ENCODE measurements at places on chromosomes 3 and 15.

- DNase-seq = no peak
Observed at GRCh38 chr3:121075191-121075590, 167.2 kb downstream of the STXBP5L start.

DNA sequence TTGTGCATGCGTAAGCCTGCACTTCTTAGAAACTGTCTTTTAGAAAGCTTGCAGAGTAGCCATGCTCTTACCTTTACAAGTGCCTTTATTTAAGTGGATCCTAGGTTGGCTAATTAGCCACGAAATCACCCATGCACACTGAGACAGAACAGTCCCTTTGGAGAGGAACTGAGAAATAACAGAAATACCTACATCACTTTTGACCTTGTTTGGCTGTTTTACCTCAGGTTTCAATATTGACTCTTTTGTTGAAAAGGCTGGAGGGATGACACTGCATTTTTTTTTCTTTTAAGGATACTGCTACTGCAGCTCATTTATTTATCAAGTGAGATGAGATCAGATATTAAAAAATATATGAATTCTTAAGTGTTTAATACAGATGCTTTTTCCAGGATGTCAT, 155.6 kb upstream of the GOLIM4 start:
- no peak for DNase-seq

DNA sequence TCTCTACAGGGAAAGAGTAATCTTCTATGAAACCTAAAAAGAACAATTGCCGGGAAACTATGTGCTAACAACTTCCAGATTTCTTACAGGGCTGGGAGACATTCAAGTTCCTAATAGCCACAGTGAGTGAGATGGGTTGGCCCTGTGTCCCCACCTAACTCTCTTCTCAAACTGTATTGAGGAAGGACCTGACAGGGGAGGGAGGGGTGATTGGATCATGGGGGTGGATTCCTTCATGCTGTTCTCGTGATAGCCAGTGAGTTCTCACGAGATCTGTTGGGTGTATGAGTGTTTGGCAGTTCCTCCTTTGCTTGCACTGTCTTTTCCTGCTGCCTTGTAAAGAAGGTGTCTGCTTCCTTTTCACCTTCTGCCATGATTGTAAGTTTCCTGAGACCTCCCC, 958.7 kb downstream of the AGBL1 start:
- DNase-seq = no peak

DNA sequence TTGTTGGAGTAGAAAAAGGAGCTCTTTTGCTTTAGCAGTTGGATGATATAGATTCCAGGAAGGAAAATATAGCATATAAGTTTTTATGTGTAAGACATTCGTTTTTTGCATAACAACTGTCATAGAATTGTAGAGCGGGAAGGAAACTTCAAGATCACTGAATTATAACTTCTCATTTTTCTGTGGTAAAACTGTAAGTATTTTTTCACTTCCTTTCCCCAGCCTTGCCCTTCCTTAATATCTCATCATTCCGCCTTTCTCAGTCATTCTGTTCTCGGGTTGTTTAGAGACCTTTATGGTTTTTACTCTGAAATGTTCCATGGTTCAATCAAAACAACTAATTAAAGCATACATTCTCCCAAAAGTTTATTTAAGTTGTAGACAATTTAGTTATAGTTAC, 1.1 kb downstream of the EAF2 start:
- no peak for DNase-seq

- no peak for DNase-seq
Observed at GRCh38 chr3:177150970-177151627, 46.2 kb downstream of the TBL1XR1 start.

DNA sequence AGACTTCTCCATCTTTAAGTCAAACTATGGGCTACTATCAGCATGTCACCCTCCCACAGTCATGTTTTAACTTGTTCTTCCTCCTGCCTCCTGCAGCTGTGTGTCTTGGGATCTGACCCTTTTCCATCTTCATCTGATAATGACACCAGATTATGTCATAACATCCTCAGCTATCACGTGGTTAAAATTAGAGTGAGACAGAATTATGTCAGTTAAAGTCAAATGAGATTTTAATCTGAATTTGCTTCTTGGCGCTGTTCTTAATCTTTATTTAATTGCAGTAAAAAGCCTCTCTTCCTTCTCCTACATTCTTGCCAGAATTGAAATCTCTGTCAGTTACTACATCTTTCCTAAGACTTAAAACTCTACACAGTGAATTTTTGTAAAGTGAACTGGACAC, 107.2 kb downstream of the ARPP21 start:
- DNase-seq = no peak

DNA sequence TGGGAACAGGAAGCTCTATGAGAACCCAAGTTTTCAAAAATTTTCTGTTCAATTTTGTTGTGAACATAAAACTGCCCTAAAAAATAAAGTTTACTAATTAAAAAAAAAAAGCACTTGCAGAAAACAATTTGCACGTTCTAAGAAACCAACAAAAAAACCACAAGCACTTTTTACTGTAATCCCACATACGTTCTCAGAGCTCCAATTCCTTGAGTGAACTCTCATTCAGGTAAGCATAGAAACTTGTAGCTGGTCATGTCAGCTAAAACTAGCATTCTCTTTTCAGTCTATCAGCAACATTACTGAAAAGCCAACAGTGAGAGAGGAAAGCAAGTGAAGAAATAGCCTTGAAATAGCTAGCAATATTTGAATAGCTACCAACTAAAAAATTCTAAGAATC, 11.5 kb upstream of the TMF1 start:
- DNase-seq = no peak

DNA sequence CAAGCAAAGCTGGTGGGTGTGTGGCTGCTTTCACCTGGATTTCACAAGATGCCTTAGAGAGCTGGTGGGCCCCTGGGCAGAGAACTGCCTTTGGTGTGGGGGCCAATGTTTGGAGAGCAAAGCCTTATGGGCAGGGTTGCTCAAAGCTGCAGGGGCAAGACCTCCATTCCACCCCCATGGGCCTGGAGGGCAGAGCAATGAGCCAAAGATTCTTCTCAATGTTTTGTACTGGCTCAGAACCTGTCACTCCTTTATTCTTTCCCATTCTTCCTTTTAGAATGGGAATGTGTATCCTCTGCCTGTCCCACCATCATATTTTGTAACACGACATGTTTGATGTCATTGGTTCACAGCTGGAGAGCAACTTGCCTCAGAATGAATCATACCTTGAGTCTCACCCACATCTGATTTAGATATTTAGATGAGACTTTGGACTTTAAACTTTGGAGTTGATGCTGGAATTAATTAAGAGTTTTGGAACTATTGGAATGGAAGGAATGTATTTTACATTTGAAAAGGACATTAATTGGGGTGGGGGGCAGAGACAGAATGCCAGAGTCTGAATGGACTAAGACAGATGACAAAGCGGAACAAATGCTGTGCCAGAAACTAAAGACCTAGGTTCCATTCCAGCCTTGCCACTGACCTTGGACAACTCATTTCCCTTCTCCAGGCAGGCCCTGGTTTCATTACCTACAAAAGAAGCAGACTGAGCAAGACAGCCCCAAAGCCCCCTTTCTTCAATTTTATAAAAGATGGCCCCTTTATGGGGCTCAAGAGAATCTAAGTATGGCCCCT, 72.9 kb downstream of the DAPK2 start:
- DNase-seq = no peak

DNA sequence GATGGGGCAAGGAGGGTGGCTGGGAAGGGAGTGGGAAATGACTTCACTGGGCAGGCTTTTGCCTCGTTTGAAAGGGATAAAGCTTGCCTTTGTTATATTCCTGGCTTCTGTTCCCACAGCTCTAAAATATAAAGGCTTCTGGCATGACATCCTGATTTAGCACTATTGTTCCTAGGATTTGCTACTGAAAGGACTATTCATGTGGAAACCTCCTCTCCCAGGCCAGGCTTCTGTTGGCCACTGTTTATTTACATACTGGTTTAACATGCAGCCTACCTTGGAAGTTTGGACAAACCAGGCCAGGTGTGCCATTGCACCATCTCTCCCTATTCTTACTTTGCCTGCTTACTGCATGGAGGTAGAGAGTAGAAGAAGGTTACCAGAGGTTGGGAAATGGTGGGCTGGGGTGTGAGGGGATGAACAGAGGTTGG, 2.4 kb upstream of the LMCD1 start:
- no peak for DNase-seq

DNA sequence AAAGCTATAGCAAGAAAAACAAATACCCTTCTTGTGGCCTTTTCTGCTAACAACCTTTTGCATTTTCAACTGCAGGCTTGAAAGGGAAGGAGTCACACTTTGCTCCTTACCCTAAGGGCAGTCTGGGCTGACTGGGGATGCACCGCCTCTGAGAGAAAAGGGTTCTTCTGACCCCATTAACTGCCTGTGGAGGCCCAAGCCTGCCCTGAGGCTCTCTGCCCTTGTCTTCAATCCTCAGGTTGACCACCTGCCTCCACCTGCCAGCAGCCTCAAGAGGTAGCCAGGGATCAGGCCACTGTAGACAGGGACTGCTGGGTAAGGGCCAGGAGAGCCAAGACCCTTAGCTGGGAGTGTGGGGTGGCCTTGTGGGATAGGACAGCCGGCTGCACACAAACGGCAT, 93.8 kb downstream of the SQOR start:
- no peak for DNase-seq

- DNase-seq = no peak
Observed at GRCh38 chr15:80780416-80781221, 1.4 kb downstream of the CEMIP start.

DNA sequence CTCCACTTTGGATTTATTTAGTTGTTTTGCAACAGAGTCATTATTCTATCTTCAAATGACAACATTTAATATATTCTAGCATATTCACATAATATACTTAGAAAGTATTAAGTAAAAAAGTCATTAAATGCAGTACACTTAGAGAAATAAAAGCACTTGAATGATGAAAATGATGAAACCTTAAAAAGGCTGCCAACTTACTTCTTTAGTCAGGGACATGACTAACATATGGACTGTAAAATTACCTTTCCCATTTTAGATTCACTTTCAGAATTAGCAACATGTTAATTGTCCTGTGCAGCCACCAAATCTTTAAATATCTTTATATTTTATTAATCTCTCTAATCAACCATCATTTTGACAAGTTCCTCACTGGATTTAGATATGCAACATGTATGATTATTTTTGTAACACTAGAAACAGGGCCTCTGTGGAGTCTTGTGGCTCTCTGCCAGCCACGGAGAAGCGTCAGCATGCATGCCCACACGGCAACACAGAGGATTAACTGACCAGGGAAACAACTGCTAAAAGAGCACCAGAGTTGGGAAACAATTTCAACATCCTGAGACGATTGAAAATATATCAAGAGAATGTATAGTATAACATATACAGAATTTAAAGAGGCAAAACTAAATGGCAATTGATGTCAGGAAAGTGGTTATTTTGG, 95.7 kb downstream of the ANO10 start:
- no peak for DNase-seq

DNA sequence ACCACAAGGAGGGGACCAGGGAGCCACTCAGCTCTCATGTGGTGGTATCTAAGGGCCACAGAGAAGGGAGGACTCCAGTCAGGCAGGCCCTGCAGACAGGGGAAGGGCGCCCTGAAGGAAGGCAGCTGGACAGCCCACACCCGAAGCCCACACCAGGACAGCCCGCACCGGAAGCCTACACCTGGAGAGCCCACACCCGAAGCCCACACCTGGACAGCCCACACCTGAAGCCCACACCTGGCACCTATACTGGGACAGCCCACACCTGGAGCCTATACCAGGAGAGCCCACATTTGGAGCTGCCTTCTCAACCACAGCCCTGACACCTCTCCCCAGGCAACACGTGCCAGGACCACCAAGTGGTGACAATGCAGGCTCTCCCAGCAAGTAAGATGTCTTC, 11.7 kb downstream of the TPRA1 start:
- DNase-seq = no peak

- DNase-seq = no peak
Observed at GRCh38 chr15:85088300-85088699, 106.6 kb downstream of the PDE8A start.

- no peak for DNase-seq
Observed at GRCh38 chr15:88255484-88256278, 858 bp downstream of the NTRK3 start.

- DNase-seq = no peak
Observed at GRCh38 chr15:69032703-69033373, 18.3 kb downstream of the NOX5 start.

DNA sequence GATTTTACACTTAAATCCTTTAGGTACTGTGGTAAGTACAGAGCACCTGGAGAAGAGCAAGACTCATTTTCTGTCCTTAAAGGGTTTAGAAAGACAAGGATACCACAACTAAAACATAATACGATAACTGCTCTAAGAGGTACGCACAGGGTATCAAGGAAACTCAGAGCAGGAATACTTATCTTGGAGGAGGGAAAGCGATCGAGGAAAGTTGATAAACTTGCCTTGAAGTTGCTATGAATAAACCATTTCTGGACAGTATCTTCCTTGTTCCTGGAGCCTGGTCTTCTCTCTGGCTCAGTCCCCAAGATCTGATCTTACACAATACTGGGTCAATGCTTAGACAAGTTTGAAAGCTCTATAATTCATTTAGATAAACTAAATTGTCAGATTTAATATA, 17.6 kb upstream of the GATM start:
- DNase-seq = no peak

GRCh38 chr3:191382661-191383060, 52.3 kb upstream of the UTS2B start:
- DNase-seq = no peak

DNA sequence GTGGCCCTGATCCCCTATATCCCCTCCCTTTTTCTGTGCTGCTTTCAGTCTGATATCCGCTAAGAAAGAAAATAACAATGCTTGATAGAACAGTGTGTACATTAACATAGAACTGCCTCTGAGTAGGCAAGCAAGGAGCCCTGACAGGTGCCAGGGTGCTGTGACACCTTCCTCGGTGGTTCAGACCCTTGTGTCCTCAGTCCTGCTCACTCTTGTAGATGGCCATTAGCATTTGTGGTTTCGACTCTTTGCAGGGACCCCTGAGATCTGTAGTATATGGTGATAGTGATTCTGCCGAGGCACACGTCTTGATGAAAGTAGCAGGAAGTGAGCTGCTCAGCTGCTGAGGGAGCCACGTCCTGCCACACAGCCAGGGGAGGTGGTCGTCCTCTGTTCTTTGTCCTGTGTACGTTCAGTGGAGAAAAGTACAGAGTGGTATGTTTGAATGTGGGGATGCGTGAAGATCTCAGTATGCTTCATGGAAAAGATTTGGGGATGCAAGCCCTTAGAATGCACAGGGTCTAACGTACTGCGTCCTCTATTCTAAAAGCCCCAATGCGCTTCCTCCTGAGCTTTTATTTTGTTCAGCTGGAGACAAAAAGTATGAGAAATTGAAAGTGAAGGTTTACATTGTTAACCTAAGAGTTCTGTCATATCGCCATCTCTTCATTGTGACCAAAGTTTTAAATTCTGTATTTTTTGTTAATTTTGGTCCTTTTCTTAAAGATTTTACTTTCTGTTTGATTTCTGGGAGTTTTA, 35.4 kb downstream of the PXYLP1 start:
- DNase-seq = no peak

DNA sequence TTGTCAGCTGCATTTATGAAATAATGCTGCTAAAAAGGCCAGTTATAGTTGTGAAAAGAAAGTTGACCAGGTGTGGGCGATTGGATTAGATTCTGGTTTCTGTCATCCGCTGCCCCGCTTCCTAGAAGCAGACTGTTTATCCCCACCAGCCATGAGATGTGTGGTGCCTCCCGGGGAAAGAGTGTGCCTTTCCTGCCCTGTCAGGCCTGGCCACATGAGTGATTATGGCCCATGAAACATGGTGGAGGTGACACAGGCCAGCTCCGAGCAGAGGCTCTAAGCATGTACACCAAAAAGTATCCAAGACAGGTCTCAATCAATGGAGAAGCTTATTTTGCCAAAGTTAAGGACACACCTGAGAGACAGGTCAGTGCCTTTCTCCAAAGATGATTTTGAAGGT, 85.4 kb upstream of the ABHD2 start:
- DNase-seq = no peak
